HEK293T (cell line): ENCODE measurements at places on chromosomes 1 and 21.

GRCh38 chr1:58405660-58406059 lies 140.9 kb downstream of the OMA1 start:
- DNase-seq: no peak

DNA sequence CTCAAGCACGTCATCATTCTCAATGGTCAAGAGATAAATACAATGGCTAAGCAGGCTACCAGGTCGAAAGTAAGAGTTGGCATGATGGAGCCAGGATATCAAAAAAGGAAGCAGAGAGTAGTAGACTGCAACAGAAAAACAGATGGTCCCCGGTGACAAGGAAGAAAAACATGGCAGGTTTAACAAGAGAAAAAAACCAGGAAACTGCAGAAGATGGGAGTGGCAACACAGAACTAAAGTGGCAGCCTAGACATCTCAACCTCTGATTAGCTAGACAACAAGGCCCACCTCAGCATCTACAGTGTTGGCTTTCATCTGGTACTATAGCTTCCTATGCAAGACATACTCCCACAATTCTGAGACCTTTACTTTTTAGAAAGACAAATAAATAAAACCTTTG lies 3.1 kb downstream of the UBR4 start:
- DNase-seq: no peak

GRCh38 chr1:42886800-42887199 lies 40.4 kb downstream of the ZNF691 start:
- DNase-seq: no peak

DNA sequence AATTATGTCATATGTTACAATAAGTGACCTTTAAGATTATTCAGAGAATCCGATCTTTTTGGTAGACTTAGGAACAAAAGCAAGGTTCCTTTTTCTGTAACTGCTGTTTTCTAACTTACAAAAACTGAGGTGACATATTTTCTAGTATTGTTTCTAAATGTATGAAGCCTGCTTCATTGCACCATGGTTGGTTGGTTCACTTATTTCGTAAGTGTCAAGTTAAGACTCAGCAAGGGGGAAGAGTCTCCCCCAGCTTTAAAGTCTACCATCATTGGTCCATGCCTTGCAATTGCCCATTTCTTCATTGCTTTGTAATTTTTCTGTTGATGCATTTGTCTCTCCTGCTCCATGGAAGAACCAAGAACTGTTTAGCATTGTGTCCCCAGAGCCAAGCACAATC lies 136.9 kb downstream of the DISC1 start:
- no peak for DNase-seq

GRCh38 chr1:220966881-220967611 lies 87.8 kb downstream of the HLX start:
- DNase-seq: no peak

DNA sequence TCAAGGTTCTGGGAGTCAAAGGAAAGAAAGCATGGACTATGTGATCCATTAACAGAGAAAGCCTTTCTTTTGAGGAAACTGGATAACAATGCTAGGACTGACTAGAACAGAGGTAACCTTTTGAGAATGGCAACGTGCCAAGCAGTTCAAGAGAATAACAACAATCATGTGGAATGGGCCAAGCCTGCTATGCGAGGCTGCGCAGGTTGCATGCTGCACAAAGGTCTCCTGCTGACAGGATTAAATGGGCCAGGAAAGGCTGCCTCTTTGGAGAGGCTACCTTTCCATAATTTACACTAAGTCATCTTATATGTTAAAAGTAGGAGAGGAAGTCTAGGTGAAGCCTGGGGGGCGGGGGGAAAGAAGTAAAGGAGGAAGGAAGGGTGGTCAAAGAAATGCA lies 5.8 kb downstream of the PCNX2 start:
- DNase-seq: no peak

DNA sequence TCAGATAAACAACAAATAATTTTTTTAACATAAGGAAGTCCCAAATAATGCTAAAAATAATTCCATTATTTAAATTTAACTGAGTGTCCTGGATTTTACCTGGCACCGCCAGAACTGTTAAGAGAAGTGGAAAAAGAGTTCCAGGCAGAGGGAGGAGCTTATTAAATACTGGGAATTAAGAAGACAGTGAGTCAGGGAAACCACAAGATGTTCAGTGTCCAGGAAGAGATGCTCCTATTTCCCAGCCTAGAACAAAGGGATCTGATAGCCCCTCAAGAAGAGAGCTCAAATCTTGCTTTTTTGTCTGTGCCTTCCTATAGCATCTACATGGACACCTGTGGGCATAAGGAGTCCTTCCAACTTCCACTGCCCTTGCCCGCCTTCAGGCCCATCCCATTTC lies 85.9 kb downstream of the PGM1 start:
- no peak for DNase-seq

GRCh38 chr1:159992161-159992560 lies 38.1 kb upstream of the SLAMF9 start:
- no peak for DNase-seq

DNA sequence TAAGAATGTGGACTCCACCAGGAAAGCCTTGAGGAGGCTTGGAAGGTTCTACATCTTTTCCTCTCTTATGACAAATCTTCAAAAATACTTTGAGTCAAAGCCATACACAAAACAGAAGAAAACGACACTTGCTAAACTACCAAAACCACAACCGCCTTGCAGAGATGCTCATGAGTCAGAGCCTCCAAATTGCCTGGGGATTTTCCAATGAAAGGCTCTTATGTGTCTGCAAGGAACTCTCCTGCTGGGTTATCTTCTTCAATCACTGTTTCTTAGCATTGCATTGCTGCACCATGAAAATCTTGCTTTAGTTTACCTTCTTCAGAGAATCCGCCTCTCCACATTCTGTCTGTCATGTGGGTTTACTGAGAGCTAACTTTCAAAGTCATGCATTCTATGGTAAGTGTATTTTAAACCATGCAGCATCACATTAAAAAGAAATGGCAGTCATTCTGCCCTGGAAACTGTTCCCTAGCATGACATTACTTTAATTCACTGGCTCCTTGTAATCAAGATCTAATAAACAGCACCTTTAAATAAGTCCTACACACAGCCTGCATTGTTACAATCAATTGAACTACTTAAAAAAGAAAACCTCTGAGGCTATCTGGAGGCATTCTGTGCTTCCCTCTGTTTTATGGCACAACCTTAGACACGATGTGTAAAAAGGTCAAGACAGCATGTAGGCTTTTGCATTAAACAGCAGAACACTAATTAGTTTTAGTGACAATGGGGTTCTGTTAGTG lies 210.0 kb upstream of the FOXD3 start:
- no peak for DNase-seq

GRCh38 chr1:160376525-160377131 lies 9.8 kb downstream of the NHLH1 start:
- DNase-seq: peak; percentile 78
